ENCODE measurements at places on chromosomes 7 and 10.

DNA sequence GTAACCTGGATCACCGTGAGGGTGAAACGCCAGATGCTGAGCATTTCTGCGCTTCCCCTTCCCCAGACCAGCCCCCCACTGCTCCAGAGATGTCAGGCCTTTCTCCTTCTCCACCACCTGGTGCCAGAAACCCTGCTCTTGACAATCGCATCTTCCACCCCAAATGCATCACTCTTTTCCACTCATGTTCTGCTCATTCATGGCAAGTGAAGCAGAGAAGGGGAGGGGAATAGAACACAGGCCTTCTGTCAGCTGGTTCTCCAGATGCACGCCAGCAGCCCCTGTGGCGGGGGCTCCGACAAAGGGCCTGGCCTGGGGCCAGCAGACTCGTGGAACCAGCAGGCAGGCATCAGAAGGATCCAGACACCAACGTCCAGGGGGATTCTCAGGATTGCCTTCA lies 68.5 kb upstream of the SVIL start:
- no peak for DNase-seq

DNA sequence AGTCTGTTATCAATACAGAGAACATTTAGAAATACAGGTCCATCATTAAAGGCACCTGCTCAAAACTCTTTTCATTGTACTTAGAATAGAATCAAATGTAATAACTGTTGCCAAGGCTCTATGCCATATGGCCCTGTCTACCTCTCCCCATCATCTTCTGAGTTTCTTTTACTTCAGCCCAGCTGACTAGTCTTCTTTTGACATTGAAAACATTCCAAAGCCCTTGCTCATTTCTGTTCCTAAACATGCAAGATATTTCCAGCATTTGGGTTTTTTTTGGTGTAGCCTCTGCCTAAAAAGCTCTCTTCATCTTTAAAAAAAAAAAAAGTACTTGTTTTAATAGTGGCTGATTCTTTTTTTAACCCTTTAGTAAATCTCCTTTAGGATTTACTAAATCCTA lies 165.5 kb upstream of the SMIM30 start:
- DNase-seq: no peak

- no peak for DNase-seq
Measured at GRCh38 chr10:5070648-5071410, 23.4 kb upstream of the AKR1C3 start.

DNA sequence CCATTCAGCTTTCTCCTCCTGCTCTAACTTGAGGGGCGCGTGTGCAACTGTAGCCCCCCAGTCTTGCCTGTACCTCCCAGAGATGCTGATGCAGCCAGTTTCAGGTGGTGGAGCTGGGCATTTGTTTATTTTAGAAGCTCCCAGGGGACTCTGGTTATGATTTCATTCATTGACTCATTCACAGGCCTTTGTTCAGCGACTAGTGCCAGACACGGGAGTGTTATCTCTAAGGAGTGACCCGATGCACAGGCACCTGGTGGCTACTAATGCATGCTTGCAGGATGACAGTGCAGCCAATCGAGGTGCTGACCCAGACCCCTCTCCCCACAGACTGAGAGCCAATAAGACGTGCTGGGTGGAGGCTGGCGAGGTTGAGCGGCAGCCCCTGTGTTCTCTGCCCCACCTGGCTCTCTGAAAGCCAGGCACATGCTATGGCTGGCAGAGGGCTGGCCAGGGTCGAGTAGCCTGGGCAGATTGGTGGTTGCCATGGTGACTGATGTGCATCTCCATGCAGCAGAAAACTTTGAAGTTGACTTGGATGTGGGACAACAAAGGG lies 19.7 kb upstream of the SLC18A2 start:
- DNase-seq: no peak

DNA sequence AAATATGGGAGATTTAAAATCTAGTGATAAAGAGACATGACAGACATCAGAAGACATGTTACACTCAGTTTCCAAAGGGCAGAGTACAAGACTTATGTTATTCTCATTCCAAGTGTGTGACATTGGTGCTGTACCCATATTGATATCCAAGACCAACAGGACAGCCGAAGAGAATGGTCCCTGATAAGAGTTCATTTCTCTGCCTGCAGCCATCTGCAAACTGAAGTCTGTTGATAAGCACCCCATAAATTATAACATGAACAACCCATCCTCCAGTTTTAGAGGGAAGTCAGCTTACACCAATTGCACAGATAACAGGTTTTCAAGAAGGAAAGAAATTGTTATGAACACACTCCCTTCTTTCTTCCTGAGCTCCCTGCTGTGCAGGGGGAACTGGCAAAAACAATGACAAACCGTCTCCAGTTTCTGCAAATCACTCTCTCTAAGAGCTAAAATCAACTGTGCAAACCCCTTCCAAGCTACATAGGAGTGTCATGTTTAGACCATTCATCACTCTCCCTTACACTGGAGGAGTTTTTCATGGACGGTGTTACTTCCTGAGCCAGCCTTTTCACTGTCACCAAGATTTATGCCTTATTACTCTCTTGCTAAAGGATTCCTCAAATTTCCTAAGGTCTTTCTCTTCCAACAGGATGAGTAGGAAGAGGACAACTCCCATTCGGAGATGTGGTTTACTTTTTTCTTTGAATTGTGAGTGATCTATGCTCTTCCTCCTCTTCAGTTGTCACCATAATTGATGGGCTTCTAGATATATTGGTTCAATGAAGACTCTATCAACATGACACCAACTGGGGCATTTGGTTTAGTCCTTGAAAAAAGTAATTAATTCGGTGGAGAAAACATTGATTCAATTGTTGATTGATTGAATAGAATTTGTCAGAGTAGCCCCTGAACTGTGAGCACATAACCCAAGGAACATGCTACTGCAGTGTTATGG lies 80.3 kb upstream of the FAM171A1 start:
- DNase-seq: no peak

DNA sequence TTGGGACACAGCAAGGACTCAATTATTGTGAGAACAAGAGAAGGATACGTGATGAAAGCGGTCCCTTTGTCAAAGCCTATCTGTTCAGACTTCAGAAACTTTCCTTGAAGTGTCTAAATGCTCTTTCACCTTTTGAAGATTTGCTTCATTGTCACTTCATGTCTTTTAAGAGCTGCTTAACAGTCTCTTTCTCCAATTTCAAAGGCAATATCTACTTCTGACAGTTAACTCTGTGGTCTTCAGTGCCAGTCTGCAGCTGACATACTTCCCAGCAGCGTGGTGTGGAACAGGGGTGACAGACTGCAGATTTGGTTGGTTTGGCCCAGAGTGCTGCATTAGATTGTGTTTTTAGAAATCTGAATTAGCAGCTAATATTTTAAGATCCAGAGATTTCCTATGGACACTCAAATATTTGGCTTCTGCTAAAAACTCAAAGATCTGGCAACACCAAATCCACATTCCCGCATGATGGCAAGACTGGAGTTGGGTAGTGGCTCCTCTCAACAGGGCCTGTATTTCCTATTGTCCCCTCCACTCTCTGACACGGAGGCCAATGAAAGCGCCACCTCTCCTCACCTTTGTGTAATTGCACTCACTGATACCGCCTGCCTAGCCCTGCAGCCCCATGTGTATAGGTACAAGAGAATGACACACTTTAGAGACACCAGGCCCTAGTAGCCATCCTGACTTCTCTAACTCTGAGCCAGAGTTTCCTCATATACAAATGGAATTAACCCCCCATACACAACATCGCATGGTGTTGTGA lies 11.5 kb downstream of the SCRN1 start:
- no peak for DNase-seq

- no peak for DNase-seq
Measured at GRCh38 chr10:28480628-28480965, 52.3 kb upstream of the WAC start.

DNA sequence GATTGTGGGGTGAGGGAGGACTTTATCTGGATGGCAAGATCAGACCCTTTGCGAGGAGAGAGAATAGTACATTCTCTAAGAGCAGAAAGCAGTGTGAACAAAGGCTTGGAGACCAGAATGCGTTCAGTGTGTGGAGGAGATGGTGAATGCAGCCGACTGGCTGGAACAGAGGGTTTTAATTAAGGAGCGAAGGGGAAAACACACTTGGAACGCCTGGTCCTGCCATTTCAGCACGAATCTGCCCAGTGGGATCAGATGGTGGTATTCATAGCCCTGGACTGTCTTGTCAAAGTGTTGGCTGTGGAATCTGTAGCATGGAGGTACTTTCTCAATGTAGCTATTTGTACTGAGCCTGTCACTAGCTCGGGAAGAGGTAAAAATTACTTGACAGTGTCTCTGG lies 260.9 kb downstream of the SLC25A13 start:
- DNase-seq: no peak

DNA sequence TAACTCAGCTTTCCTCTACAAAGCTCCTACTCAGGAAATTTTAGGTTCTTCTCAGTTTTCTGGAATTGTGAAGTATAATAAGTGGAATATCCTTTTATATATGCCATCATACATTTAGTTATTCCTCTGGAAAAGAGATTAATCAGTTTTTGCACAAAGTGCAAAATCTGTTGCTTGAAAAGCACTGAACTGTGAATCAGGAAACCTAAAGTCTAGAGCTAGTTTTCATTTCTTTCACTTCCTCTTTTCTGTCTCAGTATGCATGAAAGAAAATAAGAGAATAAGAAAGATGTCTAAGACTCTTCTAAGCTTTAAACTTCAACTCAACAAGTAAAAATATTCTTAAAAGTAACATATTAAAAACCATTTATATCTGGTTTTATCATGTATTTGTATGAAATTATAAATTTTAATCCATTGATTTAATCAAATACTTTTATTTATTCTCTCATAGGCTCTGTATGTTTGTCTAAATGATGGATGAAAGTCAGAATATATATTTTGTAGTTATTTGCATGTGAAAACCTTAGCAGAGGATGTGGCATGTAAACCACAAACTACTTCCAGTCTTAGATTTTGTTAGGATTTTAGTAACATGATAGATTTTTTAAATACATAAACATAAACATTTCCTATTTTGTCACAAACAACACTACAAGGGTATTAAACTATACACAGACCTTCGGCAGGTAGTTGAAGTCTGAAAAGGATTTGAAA lies 1073.0 kb downstream of the XPNPEP1 start:
- DNase-seq: no peak

GRCh38 chr7:51633006-51633405 lies 316.4 kb upstream of the COBL start:
- no peak for DNase-seq

- no peak for DNase-seq
Measured at GRCh38 chr7:18356191-18356645, 139.3 kb upstream of the HDAC9 start.

DNA sequence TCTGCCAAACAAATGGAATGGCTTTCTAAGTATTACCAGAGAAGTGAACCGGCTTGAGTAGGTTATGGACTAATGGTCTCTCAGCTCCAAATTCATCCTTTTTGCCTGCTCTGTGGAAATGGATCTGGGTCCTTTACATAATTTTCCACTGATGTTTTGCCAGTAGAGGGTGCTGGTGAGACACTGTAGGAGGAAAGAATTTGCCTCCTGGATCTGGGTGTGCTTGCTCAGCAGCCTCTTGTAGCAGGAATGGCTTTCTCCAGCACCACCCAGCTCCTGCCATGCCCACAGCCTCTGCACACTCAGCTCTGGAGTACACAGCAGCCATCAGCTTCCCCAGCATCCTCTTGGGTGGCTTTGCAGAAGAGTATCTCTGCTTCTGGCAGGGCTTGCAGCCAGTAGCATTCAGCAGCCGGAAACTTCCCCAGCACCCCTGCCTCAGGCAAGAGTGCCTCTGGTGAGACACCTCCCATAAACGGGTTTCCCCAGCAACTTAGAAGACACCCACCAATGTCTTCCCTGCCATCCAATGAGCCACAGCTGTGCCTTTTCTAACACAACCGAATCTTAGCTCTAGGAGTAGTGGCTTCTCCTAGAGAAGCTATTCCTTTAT lies 235.0 kb upstream of the PLPP4 start:
- DNase-seq: no peak

DNA sequence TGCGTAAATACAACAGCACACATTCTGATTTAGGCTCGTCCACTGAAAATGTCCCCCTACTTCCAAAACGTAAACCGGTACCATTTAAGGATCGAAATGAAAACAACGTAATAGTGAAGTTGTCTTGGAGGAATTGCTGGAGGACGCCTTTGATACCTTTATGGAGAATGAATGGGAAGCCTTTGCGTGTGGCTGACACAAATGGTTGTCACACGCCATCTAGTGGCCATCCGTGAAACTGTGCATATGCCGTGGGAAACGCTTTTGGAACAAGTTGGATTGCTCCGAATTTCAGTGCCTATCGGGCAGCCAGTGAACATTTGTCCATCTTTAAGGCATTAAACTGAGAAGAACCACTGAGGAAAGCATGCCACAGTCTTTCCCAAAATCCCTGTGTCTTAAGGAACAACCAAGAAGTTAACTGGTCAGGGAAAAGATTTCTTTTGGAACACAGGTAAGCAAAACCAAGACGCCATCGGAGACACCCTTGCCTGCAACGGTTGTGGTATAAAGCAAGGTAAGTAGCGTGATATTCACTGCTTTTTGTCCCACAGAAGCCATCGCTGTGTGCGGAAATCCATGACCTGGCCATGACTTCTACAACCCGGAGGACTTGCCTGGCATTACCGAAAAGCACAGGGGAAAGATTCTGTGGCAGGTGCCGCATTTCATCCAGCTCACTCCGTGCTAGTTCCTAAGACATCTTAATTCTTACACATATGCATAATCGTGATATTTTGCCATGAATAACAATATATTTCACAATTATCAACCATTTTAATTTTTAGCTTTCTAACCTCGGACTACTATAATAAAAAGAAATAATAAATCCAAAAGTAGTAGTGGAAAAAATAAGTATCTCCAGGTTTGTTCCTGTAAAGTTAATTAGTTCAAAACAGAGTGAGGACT lies 100.6 kb downstream of the FAM204A start:
- DNase-seq: peak; percentile 44

- no peak for DNase-seq
Measured at GRCh38 chr10:79602953-79603352, 7.8 kb upstream of the SFTPA1 start.

DNA sequence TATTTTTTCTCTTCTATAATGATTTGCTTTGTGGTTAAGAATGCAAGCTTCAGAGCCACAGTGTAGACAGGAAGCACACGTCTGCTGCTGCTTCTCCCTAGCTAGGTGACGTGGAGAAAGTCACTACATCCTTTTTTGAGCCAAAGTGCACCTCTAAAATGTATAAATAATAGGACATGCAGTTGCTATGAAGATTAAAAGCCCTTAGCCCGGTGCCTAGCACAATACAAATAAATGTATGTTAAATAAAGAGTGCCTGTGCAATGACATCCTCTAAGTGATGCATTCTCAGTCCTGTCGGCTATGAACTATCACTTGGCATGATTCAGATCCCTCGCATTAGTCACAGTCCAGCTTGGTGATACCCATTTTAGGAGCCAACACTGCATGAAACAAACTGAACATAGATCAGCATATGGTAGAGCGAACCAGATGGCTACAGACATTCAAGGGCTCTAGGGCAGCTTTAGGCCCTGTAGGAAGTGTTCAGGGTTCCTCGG lies 4.8 kb upstream of the TRDMT1 start:
- no peak for DNase-seq

- no peak for DNase-seq
Measured at GRCh38 chr7:143384661-143385631, 3.8 kb downstream of the ZYX start.
